ENCODE measurements at places on chromosomes 1 and 21. TPM values are rescaled to one million over a fixed set of nuclear protein-coding genes. Genes with fewer than 3 reads are reported as not detected.

HS2ST1 gene
- total RNA-seq = 8.2 TPM

SFN gene
- total RNA-seq = not detected

RIMKLA gene
- total RNA-seq = 0.78 TPM

GUCA2B gene
- not detected for total RNA-seq

EVA1C gene
- total RNA-seq = 15.8 TPM

LBR gene
- total RNA-seq = 17.7 TPM

MMP23B gene
- not detected for total RNA-seq

KLF17 gene
- not detected for total RNA-seq

MTARC2 gene
- total RNA-seq = 5.8 TPM

UROD gene
- 42.6 TPM for total RNA-seq

SELENOF gene
- total RNA-seq = 49.3 TPM

DCST2 gene
- total RNA-seq = not detected

IGSF9 gene
- 0.11 TPM for total RNA-seq

C1orf87 gene
- total RNA-seq = not detected

DHRS3 gene
- 60.7 TPM for total RNA-seq

SPAG17 gene
- not detected for total RNA-seq

C1orf167 gene
- total RNA-seq = not detected

NMNAT1 gene
- total RNA-seq = 8.9 TPM

PRELP gene
- 12.2 TPM for total RNA-seq

FAM110D gene
- total RNA-seq = 5.1 TPM

SYTL1 gene
- total RNA-seq = not detected

MYOM3 gene
- 144 TPM for total RNA-seq

BSND gene
- not detected for total RNA-seq

HAO2 gene
- 0.18 TPM for total RNA-seq

All from gastrocnemius medialis (tissue), 4 donors.